Stimulated activated CD8-positive, alpha-beta memory T cell treated with anti-CD3 and anti-CD28 coated beads, Interleukin-2, amount 100 ng/mL, for 48 hours (primary cell): ENCODE measurements at places on chromosomes 2 and 18.

DNA sequence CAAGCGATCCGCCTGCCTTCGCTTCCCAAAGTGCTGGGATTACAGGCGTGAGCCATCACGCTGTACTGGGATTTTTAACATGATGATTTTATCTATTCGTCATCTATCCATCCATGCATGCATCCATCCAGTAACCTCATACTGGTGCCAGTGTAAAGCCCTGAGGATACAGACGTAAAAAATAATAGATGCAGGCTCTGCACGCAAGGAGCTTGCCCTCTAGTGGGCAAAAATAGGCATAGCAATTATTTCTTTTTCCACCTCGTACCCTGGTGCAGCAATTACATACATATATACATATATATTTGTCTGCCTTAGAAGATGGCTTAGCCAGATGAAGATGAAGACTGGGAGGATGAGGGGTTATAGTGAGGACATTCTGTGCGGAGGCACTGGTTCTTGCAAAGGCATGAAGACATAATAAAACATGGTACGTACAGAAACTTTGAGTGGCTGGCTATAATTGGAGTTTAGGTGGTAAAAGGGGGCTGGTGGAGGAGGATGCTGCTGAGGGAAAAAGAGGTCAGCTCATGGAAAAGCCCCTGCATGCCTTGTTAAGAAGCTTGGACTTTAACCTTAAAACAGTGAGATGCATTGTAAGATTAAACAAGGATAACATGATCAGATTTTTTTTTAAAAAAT lies 19.6 kb upstream of the RPIA start:
- DNase-seq: no peak

GRCh38 chr2:183536714-183537113 lies 412.5 kb downstream of the NUP35 start:
- DNase-seq: no peak

DNA sequence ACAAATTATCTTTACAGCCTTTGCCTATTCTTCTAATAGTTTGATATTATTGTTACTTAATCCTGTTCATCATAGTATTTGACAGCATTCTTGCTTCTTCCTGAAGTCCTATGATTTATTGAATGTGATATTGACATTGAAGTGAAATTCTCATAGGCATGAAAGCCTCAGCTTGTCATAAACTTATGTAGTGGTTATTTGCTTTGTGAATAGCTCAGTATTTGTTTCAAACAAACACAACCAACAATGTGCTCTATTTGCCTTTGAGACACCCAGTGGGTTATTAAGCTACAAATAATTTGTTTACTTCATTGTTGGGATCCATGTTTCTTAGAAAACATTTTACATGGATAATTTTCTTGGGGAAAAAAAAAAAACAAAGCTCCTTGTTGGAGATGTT lies 57.2 kb downstream of the TTC39C start:
- no peak for DNase-seq

- DNase-seq: peak; percentile 46
Measured at GRCh38 chr2:135709992-135710391, 31.7 kb upstream of the UBXN4 start.

GRCh38 chr2:117514371-117514770 lies 300.1 kb upstream of the DDX18 start:
- no peak for DNase-seq

DNA sequence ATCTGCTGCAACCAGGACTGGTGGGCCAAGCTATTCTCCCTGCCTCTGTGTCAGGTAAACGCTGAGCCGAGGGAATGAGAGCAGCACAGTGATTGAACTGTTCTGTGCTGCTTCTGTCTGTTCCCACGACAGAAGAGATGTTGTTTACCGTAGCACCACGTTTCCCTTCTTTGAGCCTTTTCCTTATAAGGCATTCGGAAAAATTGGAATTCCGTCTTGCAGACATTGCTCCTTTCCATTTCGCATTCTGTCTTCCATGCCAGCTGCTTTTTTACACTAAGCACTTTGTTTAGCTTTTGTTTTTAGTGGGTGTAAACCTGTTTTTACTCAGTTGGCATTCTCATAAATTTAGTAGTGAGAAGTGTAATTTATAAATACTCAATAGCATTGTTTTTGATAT lies 103.1 kb downstream of the ZNF236 start:
- DNase-seq: no peak
